ENCODE measurements at places on chromosomes 5 and 9.

GRCh38 chr9:133119103-133119845 is 1.8 kb downstream of the RALGDS start:
- peak; percentile 87 for DNase-seq

DNA sequence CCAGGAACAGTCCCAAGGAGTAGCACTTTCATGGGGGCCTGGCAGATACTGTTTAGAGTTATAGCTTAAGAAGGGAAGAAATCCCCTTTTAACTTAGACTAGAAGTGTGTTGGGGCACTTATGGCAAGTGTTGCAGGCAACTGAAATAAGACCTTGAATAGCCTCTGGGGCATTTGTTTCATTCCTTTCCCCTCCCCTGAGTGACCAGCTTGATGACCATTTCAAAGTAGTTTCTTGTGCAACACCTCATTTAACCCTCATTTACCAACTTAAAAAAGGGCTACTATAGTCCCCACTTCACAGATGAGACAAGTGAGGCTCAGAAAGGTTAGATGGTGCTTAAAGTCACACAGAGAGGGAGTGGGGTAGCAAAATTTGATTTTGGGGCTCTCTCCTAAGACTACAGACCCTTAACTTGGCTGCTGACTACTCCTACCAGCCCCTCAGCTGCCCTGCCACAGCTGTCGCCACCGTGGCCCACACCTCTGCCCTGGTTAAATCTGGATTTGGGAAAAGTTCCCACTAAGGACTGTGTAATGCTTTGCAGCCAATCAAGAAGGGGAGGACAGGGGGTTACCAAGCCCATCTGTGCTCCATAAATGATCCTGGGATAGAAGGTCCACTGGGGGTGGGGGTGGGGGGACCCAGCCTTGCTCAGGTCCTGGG is 5.5 kb downstream of the PDLIM4 start:
- DNase-seq, result no peak

DNA sequence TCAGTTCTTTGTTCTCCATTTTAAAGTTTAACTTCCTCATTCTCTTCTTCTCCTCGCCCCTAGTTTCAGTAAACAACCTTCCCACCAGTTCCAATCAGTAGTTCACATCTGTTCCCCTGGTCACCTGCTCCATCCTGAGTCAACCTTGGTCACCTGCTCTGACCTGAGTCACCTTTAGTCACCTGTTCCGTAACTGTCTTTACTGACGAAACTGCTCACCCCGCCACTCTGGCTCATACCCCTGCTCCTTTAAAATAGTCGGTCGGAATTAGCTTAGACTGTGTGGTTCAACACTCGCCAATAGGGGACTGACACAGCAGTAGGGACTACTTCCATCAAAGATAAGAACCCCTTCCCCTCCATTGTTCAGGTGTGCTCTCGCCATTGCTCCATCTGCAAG is 76.3 kb upstream of the GPBP1 start:
- no peak for DNase-seq

DNA sequence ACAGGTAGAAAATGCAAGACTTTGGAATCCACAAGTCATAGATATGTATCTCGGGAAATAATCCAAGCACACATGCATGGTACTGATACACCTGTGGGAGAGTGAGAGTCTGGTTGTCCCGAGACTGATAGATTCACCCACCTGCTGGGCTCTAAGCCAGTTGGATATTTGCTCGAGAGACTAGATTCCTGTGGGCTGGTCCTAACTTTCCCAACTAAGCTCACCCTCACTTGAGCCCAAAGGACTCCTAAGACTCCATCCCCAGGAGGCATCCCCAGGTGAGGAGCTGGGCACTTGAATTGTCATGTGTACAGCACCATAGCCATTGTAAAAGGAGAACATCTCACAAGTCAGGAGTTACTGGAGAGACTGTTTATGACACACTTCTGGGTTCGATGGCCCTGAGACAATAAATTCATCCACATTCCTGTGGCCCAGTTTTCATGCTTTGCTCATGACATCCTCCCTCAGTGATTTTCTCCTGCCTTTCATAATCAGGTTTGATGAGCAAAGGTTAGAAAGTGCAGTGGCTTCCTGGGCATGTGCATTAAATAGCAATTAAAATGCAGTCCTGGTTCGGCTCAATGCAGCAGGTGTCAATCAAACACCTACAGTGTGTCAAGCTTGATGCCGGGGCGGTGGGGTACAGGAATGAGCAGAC is 18.1 kb downstream of the SLC1A1 start:
- DNase-seq, result no peak

- DNase-seq, result no peak
Measured at GRCh38 chr9:35783418-35783817, 8.0 kb upstream of the NPR2 start.

- no peak for DNase-seq
Measured at GRCh38 chr5:156253130-156253529, 73.8 kb upstream of the SGCD start.

DNA sequence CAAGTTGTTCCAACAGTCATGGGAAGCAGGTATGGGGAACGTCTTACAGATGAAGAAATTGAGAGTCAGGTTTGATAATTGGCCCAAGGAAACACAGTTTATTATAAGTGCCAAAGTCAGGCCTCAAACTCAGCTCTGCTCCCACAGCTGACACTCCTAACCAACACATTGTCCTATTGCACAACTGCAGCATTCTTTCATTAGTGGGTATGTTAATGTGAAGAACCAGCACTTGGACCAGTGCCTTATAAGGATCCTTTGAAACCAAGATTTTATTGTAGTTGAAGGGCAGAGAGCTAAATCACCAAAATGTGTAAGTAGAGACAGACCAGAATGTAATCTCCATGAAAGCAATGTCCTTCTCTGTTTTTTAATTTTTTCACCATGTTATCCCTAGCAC is 56.1 kb downstream of the GRIA1 start:
- no peak for DNase-seq

DNA sequence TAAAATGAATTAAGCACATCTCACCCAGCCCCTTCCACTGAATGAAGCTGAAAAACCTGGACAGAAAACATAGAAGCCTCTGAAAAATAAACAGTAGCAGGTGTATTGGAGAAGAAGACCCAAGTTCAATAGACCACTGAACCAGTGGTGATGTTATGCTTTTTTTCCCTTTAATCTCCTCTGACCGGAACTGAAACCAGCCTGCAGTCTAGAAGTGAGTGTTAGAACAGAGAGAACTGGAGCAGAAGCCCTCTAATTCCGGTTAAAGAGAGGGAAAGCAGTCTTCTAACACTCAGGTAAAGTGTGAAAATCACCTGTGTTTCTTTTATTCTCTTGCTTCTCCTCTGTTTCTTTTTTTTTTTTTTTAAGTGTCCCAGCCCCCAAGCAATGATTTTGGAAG is 83.5 kb upstream of the CCL21 start:
- no peak for DNase-seq

DNA sequence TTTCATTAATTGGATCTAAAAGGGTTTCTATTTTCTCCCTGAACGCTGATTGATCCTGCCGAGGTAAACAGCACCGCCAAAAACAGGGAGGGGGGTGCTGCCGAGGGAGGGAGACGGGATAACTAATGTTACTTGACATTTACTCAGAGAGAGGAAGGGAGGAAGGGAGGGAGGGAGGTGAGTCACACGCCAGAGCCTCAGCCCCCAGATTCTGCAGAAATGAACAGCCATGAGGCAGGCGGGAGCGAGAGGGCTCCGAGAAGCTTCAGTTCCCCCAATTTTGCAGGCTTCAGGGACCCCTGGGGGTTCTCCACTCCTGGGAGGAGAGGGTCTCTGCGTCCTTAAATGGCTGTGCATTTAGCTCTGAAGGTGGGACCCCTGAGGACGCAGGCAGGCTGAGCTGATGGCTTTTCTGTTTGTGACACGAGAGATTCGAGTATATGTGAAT is 59.1 kb upstream of the IER5L start:
- DNase-seq, result no peak

GRCh38 chr5:64165160-64165499 is 513 bp upstream of the RNF180 start:
- DNase-seq, result no peak

DNA sequence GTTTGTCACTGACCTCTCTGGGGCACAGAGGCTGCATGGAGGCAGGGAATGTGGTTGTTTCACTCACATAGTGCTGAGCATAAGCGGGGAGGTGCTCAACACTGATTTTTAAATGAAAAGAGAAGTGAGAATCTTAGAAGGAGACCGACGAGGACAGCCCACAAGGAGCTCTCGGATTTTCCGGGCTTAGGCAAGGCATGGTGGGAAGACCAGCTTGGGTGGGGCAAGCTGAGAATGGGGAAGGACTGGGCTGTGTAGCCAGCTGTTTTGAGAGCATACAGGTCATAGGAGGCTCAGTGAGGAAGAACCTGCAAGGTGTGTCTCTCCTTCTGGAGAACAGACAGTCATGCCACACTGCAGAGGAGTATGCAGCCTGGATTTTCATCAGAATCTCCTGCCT is 86.0 kb upstream of the TNFSF8 start:
- no peak for DNase-seq

GRCh38 chr5:175829813-175830585 is 41.4 kb upstream of the CPLX2 start:
- DNase-seq, result no peak

DNA sequence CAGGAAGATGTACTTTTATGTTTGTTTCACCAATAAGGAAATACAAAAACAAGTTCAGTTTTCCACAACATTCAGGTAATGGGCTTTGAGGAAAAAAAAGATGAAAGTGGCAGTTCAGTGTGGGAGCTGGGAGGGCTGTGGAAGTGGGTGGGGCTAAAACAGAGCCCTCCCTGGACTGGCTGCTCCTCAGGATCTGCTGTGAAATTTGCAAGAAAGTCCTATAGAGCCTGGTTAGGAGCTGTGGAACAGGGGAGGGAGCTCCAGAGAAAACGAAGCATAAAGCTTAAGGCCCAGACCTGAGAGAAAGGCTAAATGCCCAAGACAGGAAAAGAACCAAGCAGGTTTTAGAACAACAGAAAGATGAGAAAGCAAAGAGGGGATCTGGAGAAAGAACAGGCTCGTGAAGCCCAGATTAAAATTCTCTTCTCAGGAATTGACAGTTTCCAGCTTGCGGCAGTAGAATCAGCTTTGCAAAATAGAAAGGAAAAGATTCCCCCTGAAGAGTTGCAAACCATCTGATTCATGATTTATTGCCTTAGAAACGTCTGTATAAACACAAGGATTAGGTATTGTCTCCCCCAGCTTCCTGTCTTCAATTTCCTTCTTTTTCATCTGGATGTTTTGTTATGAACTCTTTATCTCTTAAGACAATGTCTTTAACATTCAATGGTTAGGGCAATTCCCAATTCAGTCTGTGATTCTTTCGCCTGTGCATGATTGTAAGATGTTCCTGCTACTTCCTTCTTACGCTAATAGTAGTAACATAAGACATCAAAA is 26.3 kb upstream of the CRHBP start:
- DNase-seq, result no peak

DNA sequence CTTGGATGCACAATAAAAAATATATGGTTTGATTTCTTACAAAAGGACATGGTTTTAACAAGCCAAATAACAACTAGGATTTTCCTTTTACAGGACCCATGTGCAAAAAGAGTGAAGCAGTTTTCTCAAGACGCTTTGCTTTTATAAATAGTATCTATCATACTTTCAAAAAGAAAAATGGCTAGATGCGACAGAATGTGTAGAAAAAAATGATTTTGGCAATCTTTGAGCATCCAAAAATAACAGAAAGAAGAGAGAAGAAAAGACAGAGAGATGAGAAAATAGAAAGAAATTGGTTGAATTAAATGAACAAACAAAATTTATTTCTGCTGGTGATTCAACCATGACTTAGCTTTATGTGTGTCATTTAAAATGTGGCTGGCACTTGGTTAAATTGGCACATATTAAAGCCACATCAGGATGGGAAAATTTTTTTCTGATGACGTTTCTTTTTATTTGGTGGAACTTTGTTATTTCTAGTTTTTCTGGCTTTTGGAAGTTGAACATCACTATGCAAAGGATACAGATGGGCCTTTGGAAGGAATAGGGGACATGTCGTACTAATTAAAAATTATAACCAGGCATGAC is 35.6 kb upstream of the NREP start:
- DNase-seq, result no peak

DNA sequence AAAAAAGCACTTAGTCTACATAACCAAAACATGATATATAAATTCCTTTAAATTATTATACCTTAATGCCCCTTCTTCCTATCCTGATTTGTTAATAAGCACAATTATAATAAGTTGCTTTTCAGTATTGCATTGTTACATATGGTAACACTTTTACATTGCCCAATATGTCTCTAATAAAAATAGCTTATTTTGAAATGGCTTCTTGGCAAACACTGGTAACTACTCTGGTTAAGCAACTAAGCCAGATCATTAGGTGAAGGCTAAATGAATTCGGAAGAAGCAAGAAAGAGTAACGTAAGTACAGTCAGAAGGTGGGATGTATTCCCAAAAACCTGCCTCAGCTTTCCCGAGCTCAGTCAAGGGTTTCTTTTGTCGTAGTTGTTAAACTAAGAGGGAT is 85.3 kb downstream of the TTC39B start:
- no peak for DNase-seq

DNA sequence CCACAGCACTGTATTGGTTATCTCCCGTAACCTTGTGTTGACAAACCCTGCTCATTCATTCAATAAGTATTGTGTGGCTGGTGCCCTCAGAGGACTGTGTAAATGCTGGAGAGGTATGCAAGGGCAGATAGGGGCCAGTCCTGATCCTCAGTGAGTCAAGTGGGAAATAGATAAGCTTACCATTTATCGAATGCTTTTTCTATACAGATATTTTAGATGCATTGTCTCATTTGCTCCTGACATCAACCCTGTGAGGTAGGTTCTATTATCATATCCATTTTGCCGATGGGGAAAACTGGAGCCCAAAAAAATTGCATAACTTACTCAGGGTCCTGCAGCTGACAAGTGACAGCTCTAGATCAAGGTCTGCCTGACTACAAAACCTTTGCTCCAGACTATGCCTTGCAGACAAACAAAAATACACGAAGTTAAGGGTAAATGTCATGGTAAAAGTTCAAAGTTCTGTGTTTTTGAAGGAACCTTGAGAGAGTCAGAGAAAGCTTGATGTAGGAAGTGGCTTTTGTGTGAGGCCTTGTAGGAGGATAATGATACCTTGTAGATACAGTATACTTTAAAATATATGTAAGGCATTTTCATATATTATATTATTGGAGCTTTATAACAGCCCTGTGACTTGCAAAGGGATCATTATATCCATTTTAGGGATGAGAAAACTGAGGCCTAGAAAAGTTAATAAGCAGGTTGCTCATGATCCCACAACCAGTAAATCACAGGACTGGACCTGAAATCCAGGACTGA is 22.7 kb downstream of the CYFIP2 start:
- DNase-seq, result no peak

DNA sequence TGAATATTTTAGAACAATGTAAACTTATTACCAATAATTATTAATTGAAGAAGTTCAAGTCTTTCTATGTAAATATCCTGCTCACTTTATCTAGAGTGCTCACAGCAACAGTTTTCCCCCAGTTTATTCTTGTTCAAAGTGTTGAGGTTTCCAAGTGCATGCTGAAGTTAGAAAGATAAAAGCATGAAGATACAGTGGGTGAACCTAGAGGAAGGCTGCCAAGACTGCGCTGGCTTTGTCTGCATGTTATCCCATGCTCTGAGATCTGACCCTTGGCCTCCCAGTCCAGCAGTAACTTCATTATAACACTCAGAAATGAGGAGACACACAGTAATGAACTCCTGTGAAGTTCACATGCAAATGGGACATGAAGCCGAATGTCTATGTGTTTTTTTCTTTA is 76.0 kb upstream of the PIP5K1B start:
- DNase-seq, result no peak
